RWPE1 (cell line): ENCODE measurements at places on chromosomes 12 and 14.
A peak's percentile ranks its signal among the peaks of the same experiment; 100 is the strongest.

GRCh38 chr12:1592444-1593173 is 1.8 kb downstream of the FBXL14 start:
- peak; percentile 49 for DNase-seq

- peak; percentile 80 for DNase-seq
Observed at GRCh38 chr12:57844709-57845477, 1.6 kb downstream of the CTDSP2 start.

DNA sequence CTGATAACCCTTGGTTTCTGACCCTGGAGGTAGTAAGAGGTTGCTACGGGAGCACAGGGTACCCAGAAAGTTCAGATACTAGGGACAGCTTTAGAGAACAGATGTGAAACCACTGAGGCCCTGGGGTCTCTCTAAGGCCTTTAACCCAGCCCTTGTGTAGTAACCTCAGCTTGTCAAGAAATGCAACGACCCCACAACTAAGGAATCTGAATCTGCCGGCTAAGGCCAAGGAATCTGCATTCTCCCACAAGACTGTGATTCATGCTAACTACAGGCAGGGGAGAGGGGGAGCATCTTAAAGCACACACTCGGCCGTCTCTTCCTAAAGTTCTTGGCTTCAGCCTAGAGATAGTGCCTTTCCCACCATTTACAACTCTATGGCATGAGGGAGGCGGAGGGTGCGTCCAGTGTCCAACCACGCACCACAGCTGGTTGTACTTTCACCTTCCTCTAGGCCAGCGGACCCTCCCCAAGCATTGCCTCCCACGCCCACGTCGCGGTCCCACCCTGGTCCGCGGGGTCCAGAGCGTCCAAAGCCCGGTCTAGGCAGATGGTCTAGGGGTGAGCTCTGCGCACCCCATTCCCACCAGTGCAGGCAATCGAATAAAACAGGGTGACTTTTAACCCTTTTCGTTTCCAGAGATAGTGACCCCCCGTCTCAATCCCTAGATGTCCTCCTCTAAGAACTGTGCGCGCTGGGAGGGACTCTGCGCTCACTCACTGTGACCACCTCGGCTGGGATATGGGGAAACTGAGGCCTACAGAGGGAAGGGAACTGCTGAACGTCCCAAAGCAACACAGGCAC is 735 bp upstream of the VASH1 start:
- no peak for DNase-seq

DNA sequence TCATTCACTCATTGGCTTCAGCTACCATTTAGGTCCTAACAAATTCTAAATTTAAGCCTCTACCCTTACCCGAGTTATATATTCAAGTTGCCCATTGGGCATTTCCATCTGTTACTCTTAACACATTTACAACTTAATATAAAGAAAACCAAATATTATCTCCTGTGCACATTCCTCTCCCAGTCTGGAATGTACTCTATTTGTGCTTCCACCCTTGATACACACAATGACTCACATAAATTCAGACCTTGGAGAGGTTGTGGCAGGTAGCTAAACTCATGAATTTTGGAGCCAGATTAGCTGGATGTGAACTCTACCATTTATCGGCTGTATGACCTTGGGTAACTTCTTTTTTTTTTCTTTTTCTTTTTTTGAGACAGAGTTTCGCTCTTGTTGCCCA is 51.1 kb downstream of the BRMS1L start:
- DNase-seq: peak; percentile 49

- no peak for DNase-seq
Observed at GRCh38 chr14:93799989-93800921, 12.0 kb upstream of the PRIMA1 start.

DNA sequence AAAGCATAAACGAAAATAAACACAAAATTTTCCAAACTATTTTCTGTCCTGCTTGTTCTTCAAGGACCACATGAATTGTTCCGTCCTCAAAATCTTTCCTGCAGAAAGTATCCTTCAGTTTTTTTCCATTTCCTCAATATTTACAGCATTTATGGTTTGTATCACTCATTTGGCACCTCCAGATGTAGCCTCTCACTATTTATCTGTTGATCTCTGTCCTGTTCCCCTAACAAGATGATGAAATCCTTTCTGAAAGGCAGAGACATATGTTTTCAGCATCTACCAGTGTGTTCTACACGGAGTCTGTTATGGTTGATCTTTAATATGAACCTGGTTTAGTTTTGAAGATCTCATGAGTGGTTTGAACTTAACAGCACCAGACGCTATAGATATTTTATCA is 490.2 kb downstream of the NELL2 start:
- DNase-seq: no peak

- no peak for DNase-seq
Observed at GRCh38 chr12:57627501-57628279, 5.3 kb downstream of the B4GALNT1 start.

GRCh38 chr14:81127785-81128184 is 93.0 kb downstream of the GTF2A1 start:
- no peak for DNase-seq

DNA sequence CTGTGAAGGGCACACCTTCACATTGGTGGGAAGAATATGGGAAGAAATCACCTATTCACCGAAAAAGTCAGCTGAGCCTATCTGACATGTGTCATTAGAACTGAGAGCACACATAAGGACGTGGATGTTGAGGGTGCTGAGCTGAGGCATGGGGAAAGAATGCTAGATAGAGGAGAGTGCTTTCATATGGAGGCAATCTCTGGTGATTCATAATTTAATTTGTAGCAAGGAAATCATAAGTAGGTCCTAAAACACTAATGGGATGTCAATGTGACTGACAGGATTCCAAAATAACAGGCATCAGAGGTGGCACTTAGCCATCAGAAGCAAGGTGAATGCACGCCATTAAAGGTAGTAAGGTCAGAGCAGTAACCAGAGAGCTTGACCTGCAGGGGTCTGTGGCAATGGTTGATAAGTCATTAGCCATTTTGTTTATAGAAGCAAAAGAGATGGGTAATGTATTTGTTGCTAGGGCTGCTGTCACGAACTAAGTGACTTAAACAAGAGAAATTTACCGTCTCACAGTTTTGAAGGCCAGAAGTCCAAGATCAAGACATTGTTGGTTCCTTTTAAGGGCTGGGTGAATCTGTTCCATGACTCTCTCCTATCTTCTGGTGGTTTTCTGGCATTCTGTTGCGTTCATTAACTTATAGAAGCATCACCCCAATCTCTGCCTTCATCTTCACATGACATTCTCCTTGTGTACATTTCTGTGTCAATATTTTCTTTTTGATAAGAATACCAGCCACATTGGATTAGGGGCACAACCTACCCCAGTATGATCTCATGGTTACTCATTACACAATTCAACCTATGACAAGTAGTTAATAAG is 69.3 kb downstream of the ANKS1B start:
- no peak for DNase-seq

DNA sequence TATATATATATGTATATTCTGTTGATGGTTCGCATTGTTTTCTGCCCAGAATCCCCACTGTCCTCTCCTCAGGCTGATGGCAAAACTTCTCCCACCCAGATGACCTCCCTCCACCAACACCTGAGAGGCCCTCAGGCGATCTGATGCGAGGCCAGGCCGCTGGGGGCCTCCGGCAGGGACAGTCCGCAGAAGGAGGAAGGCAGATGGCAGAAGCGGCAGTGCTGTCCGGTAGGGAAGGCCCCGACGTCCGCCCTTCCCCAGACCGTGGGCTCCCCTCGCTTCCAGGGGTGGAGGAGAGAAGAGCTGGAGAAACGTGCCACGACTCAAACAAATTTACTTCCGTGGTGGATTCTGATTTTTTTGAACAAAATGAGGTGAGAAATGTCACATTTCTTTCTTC is 178.3 kb upstream of the RGS6 start:
- DNase-seq: no peak

GRCh38 chr12:47722941-47723631 is 2.2 kb downstream of the ENDOU start:
- DNase-seq: no peak

- DNase-seq: no peak
Observed at GRCh38 chr12:104699489-104700190, 242.9 kb downstream of the CHST11 start.

- no peak for DNase-seq
Observed at GRCh38 chr14:87934185-87934584, 58.8 kb downstream of the GALC start.

GRCh38 chr12:97643924-97644323 is 181.3 kb downstream of the RMST start:
- no peak for DNase-seq

DNA sequence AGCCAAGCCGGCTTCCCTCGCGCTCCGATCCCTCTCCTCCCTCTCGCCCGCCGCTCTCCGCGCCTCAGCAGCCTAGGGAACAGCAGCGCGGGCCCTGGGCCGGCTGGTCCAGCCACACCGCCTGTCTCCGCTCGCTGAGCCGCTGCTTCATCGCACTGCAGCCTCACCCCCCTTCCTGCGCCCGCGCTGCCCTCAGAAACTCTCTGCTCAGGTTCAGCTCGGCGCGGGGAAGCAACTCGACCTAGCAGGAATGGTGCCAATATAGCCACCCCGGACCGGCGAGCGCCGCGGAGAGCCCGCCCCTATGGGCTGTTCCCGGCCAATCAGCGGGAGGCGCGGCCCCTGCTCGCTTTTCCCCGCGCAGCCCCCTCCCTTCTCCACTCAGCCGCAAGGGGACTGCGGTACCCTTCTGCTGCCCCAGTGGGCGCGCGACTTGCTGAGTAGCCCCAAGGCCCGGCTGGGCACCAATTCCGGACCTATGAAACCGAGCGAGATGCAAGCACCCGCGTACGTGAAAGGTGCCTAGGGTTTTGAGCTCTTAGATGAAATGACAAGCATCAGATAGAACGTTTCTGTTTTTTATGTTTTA is at the start of gene ADAMTS20:
ADAMTS20 (minus strand) TSS at position 233 of the 589 bp plus-strand sequence. CDS start 282 bp downstream, outside the sequence.
- DNase-seq: no peak

DNA sequence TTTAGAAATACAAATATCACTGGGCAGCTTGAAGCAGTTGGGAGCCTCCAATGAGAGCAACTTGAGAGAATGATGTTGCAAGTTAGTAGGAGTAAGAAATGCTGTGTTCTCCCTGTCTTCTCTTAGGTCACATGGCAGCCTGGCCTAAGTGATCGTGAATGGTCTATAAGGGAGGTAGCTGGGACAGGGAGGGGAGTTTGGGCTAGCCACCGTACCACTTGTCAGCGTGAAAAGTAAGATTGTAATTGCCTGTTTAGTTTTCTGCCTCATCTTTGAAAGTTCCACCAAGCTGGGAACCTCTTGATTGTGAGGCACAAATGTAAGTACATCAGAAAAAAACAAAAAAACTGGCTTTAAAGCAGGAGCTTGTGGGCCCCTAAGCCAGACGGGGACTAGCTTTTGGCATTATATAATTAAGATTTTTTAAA is 36.4 kb downstream of the MDM2 start:
- no peak for DNase-seq

DNA sequence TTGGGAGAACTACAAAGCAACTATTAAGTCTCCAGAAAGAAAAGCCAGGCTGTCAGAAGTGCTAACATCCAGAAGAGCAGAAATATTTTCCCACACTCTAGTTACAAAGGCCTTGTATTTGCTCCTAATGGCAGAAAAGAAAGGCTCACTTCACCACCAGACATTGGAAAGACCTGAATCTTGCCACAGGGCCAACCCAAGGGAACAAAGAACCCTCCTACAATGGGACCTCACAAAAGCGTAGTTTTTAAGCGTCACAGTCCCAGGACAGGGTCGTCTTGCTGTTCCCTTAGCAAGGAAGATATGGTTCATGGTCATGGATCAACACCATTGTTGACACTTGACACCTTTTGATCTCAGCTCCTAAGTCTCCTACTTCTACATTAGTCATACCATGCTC is 119.1 kb downstream of the RPS29 start:
- no peak for DNase-seq

DNA sequence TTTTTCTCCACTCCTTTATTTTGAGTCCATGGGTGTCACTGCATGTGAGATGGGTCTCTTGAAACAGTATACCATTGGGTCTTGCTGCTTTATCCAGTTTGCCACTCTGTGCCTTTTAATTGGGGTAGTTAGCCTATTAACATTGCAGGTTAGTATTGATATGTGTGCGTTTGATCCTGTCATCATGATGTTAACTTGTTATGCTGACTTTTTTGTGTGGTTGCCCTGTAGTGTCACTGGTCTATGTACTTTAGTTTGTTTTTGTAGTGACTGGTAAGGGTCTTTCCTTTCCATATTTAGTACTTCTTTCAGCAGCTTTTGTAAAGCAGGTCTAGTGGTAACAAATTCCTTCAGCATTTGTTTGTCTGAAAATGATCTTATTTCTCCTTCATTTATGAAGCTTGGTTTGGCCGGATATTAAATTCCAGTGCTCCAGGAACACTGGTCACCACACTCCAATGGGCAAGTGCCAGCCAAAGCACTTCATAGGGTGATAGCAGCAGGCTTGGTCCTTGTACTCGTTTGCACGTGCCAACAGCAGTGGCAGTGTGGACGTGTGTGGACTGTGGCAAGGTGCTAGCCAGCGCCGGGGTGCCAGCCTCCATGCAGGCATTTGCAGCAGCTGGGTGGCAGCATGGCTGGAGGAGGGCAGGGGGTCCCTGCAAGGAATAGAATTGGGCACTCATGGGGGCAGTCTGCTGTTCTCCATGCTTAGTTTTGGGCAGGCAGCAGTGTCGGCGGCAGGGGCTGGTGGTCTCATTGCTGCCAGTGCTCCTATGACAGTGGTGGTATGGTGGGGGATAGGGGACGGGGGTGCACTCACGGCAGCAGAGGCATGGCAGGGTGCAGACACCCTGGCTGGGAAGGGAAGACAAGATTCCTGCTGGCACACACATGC is 53.5 kb downstream of the FRS2 start:
- no peak for DNase-seq

DNA sequence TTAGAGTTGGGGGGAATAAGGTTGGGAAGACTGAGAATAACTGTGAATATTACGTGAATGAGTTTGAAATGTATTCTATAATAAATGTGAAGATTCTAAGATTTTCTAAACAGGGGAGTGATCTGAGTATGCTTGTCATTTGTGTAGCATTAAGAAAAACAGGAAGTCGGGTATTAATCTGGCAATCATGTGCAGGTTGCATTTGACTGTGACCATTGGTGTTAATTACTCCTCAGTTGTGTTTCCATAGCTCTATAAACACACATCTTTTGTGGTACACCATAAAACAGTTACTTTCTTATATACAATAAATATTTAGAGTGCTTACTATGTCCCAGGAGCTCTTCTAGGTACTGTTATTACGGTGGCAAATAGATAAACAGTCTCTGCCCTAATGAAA is 434.4 kb upstream of the PDE3A start:
- DNase-seq: no peak

GRCh38 chr12:57181561-57182155 is 34.2 kb upstream of the LRP1-AS start:
- no peak for DNase-seq

DNA sequence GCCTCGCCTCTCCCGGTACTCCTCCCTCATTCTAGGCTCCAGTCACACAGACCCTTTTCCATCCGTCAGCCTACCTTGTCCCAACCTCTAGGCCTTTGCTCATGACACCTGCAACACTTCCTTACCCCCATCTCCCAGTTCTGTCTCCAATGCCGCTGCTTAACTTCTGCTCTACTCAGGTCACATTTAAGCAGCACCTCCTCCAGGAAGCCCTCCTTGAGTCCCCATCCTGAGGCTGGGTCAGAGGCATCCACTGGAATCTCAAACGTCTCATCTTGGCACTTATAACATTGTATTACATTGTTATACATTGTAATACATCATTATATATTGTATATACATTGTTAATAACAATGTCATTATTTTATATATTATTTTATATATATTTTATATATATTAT is 32.8 kb downstream of the RASAL1 start:
- DNase-seq: no peak
